ENCODE measurements at places on chromosomes 13 and 19. TPM values are rescaled to one million over a fixed set of nuclear protein-coding genes. Genes with fewer than 3 reads are reported as not detected.
A peak's percentile ranks its signal among the peaks of the same experiment; 100 is the strongest.

- H3K36me3 ChIP-seq = peaks cover 4% of the 10 kb centered on the region
- H3K27me3 ChIP-seq = no peaks in the 10 kb centered on the region
- peaks cover 3% of the 10 kb centered on the region for H3K4me1 ChIP-seq
- no peak overlapping the region for H3K27ac ChIP-seq
- DNase-seq = no peak
- no peak overlapping the region for H3K4me3 ChIP-seq
These were observed 7.6 kb downstream of the ZNF446 start for GRCh38 chr19:58483776-58484175.

- peak; percentile 53 for DNase-seq
- H3K27me3 ChIP-seq = no peaks in the 10 kb centered on the region
- H3K4me1 ChIP-seq = peaks cover 18% of the 10 kb centered on the region
- peaks cover 3% of the 10 kb centered on the region for H3K36me3 ChIP-seq
- H3K4me3 ChIP-seq = peak overlapping the region; percentile 80
These were observed 1.8 kb downstream of the ETHE1 start for GRCh38 chr19:43524922-43525835.

DNA sequence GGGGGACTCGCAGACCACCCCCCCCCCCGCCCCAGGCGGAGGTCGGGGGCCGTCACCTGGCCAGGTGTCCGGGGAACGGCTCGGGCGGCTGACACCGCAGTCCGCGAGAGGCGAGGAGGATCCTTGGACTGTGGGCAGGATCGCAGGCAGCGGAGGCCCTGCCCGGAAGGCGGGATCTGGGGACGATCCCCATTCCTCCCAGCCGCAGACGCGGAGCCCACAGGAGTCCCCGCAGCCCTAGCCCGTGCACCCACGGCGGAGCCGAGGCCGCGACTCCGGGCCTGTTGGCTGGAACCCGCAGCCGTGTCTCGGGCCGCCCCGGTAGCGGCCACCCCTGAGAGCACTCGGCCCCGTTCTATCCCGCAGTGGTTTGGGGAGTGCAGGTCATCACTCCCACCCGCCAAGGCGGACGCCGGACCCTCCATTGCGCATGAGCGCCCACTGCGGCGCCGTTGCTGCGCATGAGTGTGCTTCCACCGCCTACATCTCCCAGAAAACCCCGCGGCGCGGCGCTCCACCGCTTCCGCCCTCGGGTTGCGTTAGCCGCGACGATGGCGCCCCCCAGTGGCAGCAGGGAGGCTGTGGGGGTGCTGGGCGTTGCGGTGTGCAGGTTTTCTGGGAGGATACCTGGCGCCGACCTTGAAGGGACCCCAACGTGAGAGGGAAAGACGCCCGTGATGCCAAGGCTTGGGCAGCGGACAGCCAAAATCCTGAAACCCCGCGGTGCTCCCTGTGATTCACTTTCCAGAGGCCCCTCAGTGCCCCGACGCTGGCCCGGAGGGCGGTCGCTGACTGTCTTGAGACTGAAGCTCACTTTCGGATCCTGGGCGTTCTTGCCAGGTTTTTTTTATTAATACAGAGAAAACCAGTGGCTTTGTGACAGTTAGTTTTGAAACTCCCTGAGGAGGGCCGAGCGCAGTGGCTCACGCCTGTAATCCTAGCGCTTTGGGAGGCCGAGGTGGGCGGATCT is 4.4 kb upstream of the ZNF329 start:
- no peaks in the 10 kb centered on the region for H3K27me3 ChIP-seq
- H3K27ac ChIP-seq = peak overlapping the region; percentile 74
- H3K4me3 ChIP-seq = peak overlapping the region; percentile 80
- H3K4me1 ChIP-seq = peaks cover 6% of the 10 kb centered on the region

GRCh38 chr19:40736661-40737060 is 13.6 kb downstream of the ACTMAP start:
- no peak for DNase-seq
- H3K27ac ChIP-seq = no peak overlapping the region
- no peak overlapping the region for H3K4me3 ChIP-seq
- no peaks in the 10 kb centered on the region for H3K27me3 ChIP-seq

DNA sequence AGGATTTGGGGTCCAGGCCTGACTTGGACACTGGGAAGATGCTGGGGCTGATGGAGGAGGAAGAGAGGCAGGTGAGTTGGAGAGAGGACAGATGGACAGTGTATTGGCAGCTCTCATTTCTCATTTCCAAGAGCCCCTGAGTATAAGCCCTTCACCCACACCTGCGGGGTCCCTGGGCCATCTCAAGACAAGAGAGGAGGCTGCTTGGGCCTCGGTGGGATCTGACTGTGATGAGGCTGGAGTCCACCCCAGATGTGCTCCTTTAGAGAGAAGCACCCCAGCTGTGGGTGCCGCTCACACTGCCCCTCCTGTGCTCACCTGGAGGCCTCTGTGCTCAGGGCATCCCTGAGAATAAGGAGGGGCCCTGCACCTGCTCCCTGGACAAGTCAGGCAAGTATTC is 3.7 kb downstream of the LILRA2 start:
- peaks cover 7% of the 10 kb centered on the region for H3K4me1 ChIP-seq
- no peaks in the 10 kb centered on the region for H3K36me3 ChIP-seq
- no peak overlapping the region for H3K4me3 ChIP-seq
- DNase-seq = no peak

- H3K27ac ChIP-seq = no peak overlapping the region
- peaks cover 1% of the 10 kb centered on the region for H3K4me1 ChIP-seq
- H3K36me3 ChIP-seq = peaks cover 9% of the 10 kb centered on the region
- no peaks in the 10 kb centered on the region for H3K27me3 ChIP-seq
These were observed 5.0 kb upstream of the C13orf46 start for GRCh38 chr13:113978741-113979481.

DNA sequence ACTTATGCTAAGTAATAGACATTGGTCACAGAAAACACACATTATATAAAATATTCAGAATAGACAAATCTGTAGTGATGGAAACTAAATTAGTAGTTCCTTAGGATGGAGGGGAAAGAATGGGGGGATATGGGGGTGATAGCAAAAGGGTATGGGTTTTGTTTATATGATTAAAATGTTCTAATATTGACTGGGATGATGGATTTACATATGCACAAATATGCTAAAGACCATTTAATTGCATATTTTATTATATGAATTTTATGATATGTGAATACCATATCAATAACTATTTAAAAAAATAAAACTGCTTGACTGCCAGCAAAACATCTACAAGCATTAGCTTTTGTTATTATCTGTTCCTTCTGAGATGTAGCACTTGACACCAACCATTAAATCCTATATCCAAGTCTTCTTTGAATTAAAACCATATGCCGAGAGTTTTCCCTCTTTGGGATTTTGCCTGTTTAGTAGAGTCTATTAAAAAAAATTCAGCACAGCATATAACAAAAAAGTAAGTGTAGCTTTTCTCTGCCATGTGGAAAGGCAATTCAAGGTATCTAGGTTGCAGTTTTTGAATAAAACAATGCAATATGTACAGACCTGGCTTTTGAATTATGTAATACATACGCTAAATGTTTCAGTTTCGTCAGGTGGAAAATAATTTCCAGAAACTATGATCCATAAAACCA is 2584.1 kb upstream of the PCDH20 start:
- H3K4me3 ChIP-seq = no peak overlapping the region
- no peaks in the 10 kb centered on the region for H3K36me3 ChIP-seq
- no peak overlapping the region for H3K27ac ChIP-seq
- DNase-seq = no peak

GRCh38 chr13:76764429-76764828 is 121.8 kb downstream of the KCTD12 start:
- H3K4me1 ChIP-seq = no peaks in the 10 kb centered on the region
- no peaks in the 10 kb centered on the region for H3K36me3 ChIP-seq
- H3K4me3 ChIP-seq = no peak overlapping the region
- DNase-seq = no peak
- no peaks in the 10 kb centered on the region for H3K27me3 ChIP-seq

- no peak overlapping the region for H3K27ac ChIP-seq
- H3K4me1 ChIP-seq = peaks cover 28% of the 10 kb centered on the region
- no peak for DNase-seq
- H3K4me3 ChIP-seq = no peak overlapping the region
- peaks cover 4% of the 10 kb centered on the region for H3K36me3 ChIP-seq
These were observed 6.0 kb downstream of the RAB11B start for GRCh38 chr19:8396185-8396562.

DNA sequence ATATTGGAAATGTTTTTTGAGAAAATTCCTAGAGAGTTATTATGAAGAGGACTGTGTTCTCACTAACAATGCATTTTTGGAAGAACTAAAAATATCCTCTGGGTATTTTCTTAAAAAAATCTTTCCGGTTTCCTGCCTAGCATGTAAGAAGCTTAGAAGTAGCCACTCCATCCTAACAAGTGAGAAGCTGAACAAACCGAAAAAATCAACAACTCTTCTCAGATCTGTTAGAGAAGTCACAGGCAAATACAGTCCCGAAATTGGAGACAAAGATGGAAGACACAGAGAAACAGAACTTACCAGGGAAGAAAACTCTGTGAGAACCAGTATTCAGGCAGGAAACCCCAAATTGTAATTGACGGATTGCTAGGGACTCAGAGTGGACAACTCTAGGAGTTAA is 173.0 kb downstream of the KLF12 start:
- DNase-seq = no peak
- H3K4me3 ChIP-seq = no peak overlapping the region
- no peak overlapping the region for H3K27ac ChIP-seq
- peaks cover 24% of the 10 kb centered on the region for H3K36me3 ChIP-seq
- no peaks in the 10 kb centered on the region for H3K27me3 ChIP-seq

GRCh38 chr19:40280608-40281221 is 4.4 kb downstream of the AKT2 start:
- peaks cover 1% of the 10 kb centered on the region for H3K36me3 ChIP-seq
- H3K4me3 ChIP-seq = peak overlapping the region; percentile 26
- peaks cover 28% of the 10 kb centered on the region for H3K4me1 ChIP-seq
- H3K27ac ChIP-seq = peak overlapping the region; percentile 79
- H3K27me3 ChIP-seq = no peaks in the 10 kb centered on the region

The HRC gene
- not detected for total RNA-seq

The PLPP2 gene
- total RNA-seq = not detected

The GSX1 gene
- not detected for total RNA-seq

The SPACA6 gene
- 4.8 TPM for total RNA-seq

The ATP4A gene
- total RNA-seq = not detected

Data from activated naive CD8-positive, alpha-beta T cell treated with anti-CD3 and anti-CD28 coated beads, Interleukin-2, amount 10 ng/mL, durations not matched to agents 7 days and 5 days (primary cell).